ENCODE measurements at places on chromosomes 16 and 17. TPM values are rescaled to one million over a fixed set of nuclear protein-coding genes. Genes with fewer than 3 reads are reported as not detected.

Gene ACAP1
- 2.6 TPM for total RNA-seq

Gene SEPTIN12
- not detected for total RNA-seq

Gene SLC26A11
- 14.0 TPM for total RNA-seq

Gene MEOX1
- not detected for total RNA-seq

Gene TP53TG3
- 0.28 TPM for total RNA-seq

Gene BCL6B
- not detected for total RNA-seq

Gene SLFN12
- not detected for total RNA-seq

Gene EME1
- total RNA-seq, result 13.8 TPM

Gene FDXR
- 58.8 TPM for total RNA-seq

Gene AHSP
- total RNA-seq, result not detected

Gene MYH2
- not detected for total RNA-seq

Gene CUEDC1
- 56.9 TPM for total RNA-seq

Gene ZNF267
- 6.9 TPM for total RNA-seq

Gene NACA2
- not detected for total RNA-seq

Gene PRR14
- total RNA-seq, result 23.6 TPM

Gene CFAP97D1
- total RNA-seq, result 0.07 TPM

Gene ZDHHC7
- 79.8 TPM for total RNA-seq

Gene CRYBA1
- not detected for total RNA-seq

Gene CCDC40
- 7.0 TPM for total RNA-seq

Gene PRSS36
- total RNA-seq, result 1.2 TPM

Gene BCO1
- 1.2 TPM for total RNA-seq

Gene ITGAX
- 0.82 TPM for total RNA-seq

Gene CD300H
- 0.17 TPM for total RNA-seq

Gene TPSB2
- not detected for total RNA-seq

Gene KRTAP4-1
- 0.24 TPM for total RNA-seq

Gene ZNF385C
- total RNA-seq, result 0.30 TPM

Gene UNC13D
- total RNA-seq, result 6.9 TPM

Gene SECTM1
- 2.5 TPM for total RNA-seq

Gene DNASE1L2
- 1.3 TPM for total RNA-seq

Gene EVI2A
- not detected for total RNA-seq

Gene SNX20
- total RNA-seq, result not detected

Gene BCAR1
- 145 TPM for total RNA-seq

Gene CES1
- 29.2 TPM for total RNA-seq

Gene ADAD2
- total RNA-seq, result not detected

Gene CCL5
- 0.80 TPM for total RNA-seq

Gene NHERF1
- 51.1 TPM for total RNA-seq

Gene ZPBP2
- not detected for total RNA-seq

Gene SLC35G6
- not detected for total RNA-seq

Gene CCL17
- not detected for total RNA-seq

Gene ZBTB4
- 20.6 TPM for total RNA-seq

Gene USP32
- 32.6 TPM for total RNA-seq

Gene CLEC10A
- not detected for total RNA-seq

Gene SOX8
- 2.2 TPM for total RNA-seq

Gene DPEP2
- total RNA-seq, result not detected

Gene ARHGAP23
- total RNA-seq, result 56.9 TPM

Gene TMEM101
- 26.8 TPM for total RNA-seq

Gene RPL27
- total RNA-seq, result 2,763 TPM

Measured in A549 treated with dexamethasone at 1 μM for 4 hours (cell line).